NCI-H1417 treated with DMSO at 0.1 percent for 48 hours (cell line): ENCODE measurements at places on chromosomes 1 and 21.
A peak's percentile ranks its signal among the peaks of the same experiment; 100 is the strongest.

DNA sequence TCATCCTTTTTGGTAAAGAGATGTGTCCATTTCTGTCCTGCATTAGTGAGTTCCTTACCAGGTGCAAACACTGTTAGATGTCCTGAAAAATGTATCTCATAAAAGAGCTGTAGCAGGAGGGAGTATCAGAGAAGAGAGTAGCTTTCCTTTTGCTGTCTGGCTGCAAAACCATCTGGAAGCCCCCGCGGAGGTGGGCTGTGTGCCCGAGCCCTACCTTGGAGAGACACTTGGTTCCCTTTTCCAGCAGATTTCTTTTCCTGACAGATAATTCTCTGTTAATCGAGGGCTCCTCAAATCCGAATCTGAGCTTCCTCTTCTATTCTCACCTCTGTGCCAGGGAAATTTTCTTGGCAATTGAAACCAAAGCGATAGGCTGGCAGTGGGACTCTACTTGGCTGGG is 53.0 kb downstream of the KIF26B start:
- no peak for DNase-seq

- no peak for DNase-seq
Measured at GRCh38 chr1:196877964-196878363, 9.9 kb upstream of the CFHR4 start.

DNA sequence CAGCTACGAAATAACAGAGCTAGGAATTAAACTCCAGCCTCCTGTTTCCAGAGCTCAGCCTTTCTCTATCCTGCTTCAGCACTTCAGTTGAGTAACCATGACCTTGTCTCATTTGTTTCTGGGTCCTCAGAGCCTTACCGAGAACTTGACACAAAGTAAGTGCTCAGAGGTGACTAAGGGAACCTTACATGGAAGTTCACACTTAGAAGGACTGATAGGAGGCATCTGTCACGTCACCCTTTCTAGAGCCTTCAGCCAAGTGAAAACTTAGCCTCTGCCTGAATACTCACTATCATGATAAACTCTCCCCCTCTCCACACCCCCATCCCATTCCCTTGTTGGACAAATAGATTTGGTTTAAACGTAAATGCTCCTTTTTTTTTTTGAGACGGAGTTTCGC is 9.8 kb upstream of the LUZP1 start:
- DNase-seq, result no peak

DNA sequence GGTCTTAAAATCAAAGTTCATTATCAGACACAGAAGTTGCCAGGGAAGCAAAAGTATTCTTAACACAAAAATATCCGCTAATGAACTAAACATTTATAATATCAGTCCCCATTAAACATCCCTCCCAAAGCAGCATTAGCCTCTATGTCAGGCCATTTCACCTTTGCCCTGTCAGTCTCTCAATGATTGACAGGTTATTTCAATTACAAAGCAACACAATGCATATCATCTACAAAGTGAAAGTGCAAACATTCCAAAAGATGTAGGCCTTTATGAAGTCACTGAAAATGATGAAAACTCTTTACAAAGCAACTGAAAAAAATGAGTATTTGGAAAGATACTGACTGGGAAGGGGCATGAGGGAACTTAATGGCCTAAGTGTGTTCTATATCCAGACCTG is 14.1 kb downstream of the ENAH start:
- DNase-seq, result no peak

DNA sequence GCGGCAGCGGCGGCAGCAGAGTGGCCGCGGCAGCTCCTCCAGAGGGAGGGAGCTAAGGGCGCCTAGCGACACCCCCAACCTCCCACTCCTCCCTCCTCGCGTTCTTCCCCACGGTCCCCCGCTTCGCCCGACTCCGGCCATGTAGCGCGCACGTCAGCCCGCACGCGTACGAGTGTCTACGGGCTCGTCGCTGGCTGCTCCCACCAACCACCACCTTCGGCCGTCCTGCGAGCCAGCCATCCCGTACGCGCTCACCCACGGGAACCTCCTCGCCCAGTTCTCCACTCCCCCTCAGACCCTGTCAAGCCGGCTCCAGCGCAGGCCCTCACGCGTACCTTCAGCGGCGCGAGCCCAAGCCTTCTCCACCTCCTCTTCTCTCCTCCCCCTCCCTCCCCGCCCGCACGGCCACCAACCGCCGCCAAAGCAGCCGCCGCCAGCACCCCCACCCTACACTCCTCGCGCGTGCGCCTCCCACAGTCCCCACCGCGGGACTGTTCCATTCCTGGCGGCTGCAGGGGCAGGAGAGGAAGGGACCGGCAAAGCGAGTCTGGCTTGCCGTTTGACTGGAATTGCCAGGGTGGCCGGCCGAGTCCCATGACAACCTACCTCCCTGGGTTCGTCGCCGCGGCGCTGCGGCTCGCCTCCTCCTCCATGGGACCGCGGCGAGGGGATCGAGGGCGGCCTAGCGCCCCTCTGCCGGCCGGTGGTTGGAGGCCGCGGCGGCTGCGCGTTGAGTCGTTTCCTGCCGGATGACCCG is at the start of gene YY1AP1:
Gene YY1AP1 (minus strand): TSS at position 451 of the 757 bp plus-strand sequence. CDS start 8,338 bp downstream, outside the sequence.
- DNase-seq, result peak; percentile 50
